ENCODE measurements at places on chromosomes 13 and 19.

DNA sequence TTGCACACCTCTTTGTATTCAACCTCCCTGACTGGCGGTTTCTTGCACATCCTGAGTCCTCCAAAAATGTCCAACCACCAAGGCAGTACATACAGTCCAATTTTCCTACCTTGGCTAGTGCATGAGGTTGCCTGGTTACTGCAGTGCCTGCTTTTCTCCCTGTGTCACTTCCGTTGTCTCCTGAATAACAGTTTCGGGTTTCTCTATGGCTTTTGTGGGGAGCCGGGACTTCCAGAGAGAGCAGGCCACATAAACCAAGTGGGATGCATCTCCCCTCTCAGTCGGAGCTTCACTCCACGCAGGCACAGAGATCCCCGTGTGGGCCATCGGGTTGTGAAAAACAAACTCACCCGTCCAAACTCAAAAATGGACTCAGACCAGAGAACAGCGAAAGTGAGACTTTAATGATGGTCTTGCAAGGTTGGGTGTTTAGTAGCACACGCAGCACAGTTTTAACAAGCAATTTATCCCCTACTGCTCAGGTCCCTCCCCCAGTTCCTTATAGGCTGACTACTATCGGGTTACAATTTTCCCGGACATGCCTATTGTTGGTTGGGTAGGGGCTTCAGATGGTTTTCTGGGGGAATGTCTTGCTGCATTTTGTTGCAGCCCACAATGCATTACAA lies 173.1 kb downstream of the POU4F1 start:
- DNase-seq, result no peak

DNA sequence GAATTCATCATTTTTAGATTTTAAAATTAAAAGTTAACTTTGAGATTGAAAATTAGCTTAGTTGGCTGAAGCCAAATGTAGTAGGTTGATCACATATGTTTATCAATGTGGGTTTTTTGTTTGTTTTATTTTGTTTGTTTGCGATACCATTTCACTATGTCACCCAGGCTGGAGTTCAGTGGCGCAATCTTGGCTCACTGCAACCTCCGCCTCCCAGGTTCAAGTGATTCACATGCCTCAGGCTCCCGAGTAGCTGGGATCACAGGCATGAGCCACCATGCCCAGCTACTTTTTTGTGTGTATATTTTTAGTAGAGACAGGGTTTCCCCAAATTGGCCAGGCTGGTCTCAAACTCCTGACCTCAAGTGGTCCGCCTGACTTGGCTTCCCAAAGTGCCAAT lies 665.7 kb upstream of the SLC10A2 start:
- DNase-seq, result no peak

DNA sequence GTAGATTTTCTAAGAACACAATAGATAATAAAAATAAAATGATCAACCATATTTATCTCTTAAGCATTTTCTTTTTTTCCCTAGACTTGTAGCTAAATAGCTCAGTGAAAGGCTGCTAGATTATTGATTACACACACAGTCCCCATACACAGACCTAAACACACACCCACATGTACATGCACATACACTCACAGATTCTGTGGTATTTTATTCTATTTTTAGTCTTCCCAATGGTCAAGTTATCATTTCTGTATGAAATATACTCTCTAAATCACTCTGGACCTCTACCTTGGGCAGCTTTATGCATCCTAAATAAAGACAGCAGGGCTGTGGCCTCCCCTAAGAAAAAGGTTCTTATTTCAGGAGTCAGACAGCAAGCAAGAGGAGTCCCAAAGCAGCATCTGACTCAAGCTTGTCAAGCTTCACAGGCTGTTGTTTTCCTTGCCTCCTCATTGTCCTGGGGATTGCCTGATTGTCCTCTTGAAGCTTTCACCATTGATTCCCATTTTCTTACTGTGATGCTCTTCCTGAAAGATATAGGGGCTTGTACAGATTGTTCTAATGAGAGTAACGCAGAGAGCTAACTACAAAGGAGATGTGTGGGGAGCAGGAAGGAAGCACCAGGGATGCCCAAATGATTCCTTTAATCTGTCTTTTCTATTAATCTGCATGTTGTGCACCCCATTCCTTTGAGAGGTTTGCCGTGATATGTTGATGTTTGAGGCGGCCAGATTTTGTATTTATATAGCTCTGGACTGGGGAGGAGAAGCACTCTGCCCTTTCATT lies 986.5 kb downstream of the PCDH17 start:
- no peak for DNase-seq

- DNase-seq, result no peak
Observed at GRCh38 chr19:1941146-1942077, at the start of gene CSNK1G2. CSNK1G2 (plus strand) TSS chr19:1941172; CDS start chr19:1969773, 28,601 bp downstream.

DNA sequence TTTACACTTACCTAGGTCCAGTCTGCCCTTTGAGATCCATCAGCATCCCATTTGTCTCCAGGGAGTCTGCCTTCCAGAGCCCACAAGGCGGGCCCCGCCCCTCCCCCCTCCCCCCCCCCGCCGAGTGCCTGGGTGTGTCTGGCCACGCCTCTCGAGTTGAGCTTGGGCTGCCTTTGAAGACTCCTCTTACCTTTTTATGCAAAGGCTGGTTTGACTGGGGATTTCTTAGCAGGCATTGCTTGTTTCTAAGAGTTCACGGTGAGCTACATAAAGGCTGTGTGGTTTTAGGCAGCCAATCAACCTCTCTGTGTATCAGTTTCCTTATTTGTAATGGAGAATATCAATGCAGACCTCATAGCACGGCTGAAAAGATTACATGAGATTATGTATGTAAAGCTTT lies 11.3 kb downstream of the GPR12 start:
- no peak for DNase-seq

DNA sequence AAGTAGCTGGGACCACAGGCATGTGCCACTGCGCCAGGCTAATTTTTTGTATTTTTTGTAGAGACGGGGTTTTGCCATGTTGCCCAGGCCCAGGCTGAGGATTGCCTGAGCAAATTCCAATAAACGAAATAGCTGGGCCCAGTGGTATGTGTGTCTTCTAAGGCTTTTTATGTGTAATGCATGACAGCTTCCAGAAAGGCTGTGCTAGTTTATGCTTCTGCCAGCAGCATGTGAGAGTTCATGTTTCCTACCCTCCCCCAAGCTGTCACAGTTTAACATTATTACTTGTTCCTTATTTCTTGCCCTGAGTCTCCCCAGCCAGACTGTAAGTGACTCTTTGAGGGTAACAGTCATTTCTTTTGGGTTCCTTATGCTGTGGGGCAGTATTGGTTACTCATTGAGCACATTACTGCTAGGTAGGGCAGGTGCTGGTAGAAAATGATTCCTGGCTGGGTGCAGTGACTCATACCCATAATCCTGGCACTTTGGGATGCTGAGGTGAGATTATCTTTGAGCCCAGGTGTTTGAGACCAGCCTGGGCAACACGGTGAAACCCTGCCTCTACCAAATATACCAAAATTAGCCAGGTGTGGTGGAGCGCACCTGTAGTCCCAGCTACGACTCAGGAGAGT lies 13.6 kb downstream of the GPATCH1 start:
- DNase-seq, result no peak

DNA sequence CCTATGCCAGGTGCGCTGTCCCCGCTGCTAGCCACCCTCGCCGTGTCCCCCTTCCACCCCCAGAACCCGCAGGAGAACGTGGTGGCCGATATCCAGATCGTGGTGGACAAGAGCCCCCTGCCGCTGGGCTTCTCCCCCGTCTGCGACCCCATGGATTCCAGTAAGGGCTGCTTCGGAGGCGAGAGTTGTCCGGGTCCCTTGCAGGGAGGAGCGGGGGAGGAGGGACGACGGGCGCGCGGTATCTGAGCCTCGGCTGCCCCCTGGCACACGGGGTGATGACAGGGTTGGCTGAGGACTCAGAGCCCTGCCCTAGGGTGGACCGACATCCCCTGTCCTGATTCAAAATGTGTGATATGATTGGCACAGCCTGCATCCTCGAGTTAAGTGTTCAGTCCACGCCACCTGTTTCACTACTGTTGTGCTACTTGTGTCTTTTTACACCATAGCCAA lies 653 bp downstream of the MVB12A start:
- DNase-seq, result no peak

- no peak for DNase-seq
Observed at GRCh38 chr13:31011901-31012654, 79.6 kb downstream of the TEX26 start.

- DNase-seq, result no peak
Observed at GRCh38 chr19:15323496-15324235, 8.7 kb downstream of the BRD4 start.

GRCh38 chr13:112133499-112134390 lies 66.8 kb downstream of the SOX1 start:
- DNase-seq, result no peak

GRCh38 chr19:41753159-41753558 lies 2.2 kb upstream of the CEACAM6 start:
- DNase-seq, result peak; percentile 27

DNA sequence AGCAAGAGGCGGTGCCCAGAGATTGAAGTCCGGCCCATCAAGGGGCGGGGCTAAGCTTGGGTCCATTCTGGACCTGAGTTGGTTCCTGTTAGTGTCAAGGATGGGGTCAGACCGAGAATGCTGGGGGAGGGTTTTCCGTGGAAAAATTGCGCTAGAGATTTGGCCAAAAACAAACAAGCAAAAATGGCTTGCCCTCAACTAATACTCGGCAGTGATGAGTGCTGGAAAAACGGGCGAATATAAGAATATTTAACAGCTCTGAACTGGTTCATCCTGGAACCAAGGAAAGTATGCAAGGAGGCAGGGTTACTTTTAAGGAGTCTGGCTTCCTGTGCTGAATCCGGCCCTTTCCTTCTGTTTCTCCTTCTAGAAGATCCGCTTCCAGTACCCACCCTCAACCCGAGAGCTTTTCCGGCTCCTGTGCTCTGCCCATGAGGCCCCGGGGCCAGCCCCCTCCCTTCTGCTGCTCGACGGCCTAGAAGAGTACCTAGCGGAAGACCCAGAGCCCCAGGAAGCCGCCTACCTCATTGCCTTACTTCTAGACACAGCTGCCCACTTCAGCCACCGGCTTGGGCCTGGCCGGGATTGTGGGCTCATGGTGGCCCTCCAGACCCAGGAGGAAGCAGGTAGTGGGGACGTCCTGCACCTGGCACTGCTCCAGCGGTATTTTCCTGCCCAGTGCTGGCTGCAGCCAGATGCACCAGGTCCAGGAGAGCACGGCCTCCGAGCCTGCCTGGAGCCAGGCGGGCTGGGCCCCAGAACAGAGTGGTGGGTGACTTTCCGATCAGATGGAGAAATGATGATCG lies 880 bp downstream of the SWSAP1 start:
- peak; percentile 58 for DNase-seq

GRCh38 chr19:39805104-39805503 lies 26.4 kb downstream of the LEUTX start:
- DNase-seq, result no peak

All from T-helper 22 cell (primary cell).